ENCODE measurements at places on chromosomes 11 and 22.

DNA sequence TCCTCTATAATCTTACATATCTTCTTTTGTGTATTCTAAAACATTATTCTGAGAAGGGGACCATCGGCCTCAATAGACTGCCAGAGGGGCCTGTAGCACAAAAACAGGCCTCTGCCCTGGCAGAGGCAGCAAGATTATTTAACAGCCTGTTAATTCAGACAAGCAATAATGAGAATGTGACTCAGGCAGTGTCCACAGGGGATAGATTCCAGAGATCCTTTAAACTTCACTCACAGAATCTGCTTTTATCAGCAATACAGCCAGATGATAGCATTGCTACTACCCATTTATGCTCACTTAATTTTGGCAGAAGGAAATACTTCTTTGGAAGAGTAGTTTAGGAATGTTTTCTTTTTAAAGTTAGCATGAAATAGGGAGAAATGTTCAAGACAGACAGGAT, 44.9 kb downstream of the AAMDC start:
- DNase-seq = no peak

GRCh38 chr22:22516992-22517391, 3.1 kb downstream of the ZNF280A start:
- no peak for DNase-seq

DNA sequence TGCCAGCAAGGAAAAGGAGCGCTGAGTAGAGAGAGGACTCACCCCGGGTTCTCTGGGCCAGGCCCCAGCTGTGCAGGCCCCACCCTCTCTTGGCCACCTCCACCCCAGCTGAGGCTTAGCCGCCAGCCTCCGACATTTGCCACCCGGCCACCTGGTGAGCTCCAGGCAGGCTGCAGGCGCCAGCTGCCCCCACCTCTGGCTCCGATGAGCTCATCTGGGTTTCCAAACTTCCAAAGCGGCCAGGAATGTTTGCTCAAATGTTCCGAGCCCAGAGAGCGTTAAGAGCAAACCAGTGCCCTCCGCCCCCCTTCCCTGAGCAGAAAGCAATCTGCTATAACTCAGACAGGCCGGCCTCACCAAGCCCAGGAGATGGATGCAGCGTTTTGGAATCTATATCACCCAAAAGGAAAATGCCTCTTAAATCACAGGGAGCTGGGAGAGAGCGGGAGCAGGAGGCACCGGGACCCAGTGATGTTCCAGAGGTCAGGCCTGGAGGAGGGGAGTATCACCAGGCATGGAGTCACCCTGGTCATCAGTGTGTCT, 9.1 kb upstream of the MN1 start:
- no peak for DNase-seq

DNA sequence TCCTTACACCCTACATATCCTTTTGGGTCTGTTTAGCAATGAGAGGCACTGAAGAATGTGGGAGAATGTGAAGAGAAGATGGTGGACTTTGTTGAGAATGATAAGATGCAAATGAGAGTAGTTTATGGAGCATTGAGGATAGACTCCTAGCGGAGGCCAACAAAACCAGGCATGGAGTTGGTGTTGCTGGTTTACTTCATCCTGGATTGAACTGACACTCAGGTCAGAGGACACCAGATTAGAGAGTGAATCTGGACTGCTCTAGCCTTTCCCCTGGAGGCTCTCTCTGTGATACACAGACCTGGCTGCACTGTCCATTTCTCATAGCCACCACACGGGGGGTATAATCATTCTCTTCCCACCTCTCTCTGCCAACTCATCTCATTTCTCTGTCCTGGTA, 98.7 kb downstream of the MICAL2 start:
- DNase-seq = no peak

DNA sequence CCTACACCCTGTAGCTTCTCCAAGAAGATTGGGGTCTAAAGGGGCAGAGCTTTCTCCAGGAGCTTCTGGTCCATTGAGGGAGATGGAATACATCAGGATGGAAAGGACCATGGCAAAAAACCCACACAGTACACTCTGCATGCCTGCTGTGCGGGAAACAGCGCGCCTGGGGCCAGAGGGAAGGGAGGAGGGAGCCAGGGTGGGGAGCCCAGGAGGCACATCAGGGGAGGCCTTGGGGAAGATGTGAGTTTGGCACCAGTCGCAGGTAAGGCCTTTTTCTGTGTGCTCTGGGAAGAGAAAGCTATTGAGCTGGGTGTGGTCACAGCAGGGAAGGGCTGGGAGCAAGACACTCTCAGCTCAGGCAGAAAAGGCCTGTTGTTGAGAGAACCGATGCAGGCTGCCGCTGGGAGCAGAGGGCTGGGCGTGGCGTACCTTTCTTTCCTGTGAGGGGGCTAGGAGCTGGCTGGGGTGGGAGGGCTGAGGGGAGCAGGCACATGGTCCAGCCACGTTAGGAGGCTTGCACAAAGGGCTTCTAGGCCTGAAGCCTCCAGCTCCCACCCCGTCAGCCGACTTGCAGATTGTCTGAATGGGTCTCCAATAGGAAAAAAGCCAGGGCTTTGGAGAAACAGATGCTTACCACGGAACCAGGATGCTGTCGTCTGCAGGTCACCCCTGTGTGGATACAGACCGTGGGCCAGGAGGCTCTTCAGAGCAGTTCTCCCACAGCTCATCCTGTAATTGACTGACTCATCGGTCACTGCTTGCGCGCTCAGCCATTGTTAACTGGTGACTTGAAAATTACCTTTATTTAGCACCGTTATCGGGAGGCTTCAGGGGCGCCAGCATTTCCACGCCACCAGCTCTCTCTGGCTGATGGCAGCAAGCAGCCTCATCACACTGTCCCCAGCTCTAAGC, 237.3 kb downstream of the ST3GAL4 start:
- no peak for DNase-seq

GRCh38 chr11:5564259-5565019, 16.1 kb upstream of the OR52H1 start:
- DNase-seq = no peak

DNA sequence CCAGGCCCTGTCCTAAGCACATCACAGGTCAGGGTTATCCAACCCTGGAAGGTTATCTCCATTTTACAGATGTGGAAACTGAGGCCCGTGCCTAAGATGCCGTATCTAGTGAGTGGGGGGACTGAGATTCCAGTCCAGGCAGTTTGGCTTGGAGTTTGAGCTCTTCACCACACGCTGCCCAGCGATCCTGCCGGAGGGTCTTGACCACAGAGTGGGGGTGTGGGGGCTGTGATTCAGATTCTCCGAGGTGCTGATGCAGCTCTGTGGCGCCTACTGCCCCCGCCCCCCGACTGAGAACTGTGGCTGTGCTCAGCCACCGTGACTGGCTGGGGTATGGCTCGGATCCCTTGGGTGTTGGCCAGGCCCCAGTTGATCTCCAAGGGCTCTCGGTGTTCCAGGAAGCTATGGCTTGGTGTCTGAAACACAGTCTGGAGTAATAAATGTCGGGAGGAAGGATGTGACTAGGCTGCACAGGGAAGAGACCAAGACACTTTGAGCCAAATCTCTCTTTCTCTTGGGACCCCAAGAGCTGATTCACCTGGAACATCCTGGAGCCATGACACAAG, 60.6 kb upstream of the RASD2 start:
- no peak for DNase-seq

- DNase-seq = no peak
Observed at GRCh38 chr11:69804769-69805508, 14.3 kb downstream of the FGF3 start.

GRCh38 chr11:128598506-128599150, 11.3 kb upstream of the ETS1 start:
- no peak for DNase-seq

GRCh38 chr11:128843198-128843785, 23.8 kb downstream of the KCNJ1 start:
- DNase-seq = no peak

GRCh38 chr22:39931251-39931650, 28.9 kb upstream of the TMA7B start:
- DNase-seq = no peak

DNA sequence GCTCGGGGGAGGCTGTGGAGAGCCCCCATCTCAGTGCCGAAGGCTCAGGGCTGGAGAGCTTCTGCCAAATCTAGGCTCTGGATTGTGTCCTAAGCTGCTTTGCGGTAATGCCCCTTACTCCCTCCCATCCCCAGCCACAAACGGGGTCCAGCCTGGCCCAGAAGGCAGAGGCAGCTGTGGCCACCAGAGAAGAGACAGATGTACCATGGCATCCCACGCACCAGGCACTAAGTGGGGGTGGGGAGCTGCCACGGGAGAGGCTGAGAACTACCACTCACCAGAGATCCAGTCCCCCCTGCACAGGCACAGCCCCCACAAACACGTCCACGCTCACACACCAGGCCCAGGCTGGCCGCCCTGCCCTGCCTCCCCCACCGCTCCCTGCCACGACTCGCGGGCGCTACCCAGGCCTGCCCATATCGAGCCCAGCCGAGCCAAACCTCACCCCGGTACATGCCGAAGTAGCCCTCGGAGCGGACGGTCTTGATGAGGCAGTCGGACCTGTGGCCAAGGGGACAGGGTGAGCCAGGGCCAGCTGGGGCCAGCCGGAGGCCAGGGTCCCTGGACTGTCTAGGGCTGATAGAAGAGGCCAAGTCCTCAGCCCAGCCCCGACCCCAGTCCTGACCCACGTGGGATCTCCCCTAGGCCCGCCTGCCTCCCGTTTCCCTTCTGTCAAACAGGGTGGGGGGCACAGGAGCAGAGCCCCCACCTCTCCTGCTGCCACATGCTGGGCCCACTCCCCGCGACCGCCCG, 3.9 kb downstream of the SLC25A22 start:
- DNase-seq = no peak

DNA sequence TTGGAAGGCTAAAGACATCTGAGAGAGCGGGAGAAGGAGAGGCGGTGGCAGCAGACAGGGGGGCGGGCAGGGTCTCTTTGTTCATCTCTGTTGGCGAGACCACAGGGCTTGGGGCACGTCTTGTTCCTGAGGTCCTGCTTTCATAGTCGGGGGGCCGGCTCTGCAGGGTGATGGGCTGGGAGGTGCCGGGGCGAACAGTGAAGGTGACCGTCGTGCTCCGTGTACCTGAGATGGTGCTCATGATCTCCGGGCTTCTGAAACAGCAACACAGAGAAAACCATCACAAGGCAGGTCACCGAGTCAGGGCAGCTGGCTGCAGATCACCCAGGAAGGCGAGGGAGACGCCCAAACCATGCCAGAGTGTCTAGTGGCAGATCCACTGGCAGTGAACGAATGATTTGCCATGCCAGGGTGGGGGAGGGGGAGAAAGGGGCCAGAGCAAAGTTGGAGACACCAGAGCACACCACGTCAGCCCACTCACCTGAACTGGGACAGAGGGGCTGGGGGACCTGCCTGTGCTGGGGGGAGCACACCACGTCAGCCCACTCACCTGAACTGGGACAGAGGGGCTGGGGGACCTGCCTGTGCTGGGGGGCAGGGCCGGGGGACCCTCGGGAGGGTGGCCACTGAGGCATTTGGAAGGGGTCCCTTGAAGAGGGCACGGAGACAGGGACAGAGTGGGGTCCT, 75.0 kb downstream of the CTTN start:
- DNase-seq = no peak

DNA sequence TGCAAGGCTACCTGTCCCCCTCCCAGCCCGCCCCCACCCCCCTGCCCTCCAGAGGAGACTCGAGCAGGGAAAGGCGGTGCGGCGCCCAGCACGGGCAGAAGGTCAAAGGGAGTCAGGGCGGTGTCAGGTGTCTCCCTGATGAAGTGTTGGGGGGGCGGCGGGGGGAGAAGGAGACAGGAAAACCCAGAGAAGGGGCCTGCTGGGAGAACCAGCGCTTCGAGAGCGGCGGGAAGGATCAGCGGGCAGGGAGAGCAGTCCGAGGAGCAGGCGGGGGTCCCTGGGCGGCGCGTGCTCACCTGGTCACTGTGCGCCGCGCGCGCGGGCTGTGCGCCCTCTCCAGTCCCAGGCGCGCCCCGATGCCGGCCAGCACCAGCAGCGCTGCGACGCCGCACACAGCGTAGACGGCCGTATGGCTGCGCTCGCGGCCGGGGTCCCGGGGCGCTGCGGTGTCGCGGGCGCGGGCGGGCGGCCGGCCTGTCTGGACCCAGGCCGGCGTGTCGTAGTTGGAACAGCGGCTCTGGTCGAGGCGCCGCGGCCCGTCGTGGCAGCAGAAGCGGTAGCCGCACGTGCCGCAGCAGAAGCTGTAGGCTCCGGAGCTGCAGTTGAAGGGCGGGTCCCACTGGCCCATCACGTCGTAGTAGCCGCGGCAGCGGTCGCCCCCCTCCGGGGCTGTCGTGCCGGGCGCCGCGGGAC, 886 bp downstream of the SHISA8 start:
- no peak for DNase-seq

DNA sequence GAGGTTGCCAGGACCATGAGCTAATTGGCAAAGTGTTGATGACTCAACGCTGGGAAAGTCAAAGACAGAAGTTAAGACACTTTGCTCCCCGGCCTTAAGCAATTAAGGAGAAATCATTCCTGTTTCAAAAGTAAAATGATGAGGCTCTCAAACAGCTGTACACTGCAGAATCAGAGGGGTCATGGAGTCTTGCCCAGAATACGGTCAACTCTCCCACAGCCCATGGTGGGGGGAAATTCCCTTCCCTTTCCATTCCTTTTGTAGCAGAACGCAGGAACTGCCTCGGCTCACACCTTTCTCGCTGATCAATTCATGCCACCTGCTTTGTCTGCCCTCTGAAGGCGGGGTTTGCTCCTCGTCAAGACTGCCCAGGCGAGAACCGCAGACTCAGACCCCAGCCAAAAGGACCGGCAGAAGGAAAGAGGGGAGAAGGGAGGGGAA, 52.8 kb downstream of the MN1 start:
- DNase-seq = no peak

- DNase-seq = no peak
Observed at GRCh38 chr11:15947681-15948648, 408.4 kb downstream of the SOX6 start.

DNA sequence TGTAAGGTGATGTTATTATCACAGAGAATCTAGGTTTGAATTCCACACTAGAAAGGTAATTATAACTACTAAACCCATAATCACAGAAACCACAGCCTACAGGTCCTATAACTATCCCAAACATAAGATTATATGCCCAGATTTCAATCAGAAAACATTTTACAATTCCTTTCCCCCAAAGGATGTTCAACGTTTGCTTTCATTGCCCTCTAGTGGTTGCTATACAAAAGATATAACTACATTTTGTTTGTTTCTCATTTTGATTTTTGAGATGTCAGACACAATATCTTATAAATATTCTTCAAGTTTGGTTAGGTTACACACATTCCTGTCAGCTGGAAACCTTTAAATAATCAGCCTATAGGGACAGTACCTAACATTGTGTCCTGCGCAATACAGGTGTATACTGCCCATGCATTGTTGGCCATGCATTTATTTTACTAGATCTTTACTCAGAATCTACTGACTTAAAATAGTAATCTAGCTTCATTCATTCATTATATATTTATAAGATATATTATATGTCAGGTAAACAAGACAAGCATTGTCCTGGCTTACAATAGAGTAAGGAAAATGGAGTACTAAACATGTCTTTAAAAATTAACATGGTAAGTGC, 530.5 kb upstream of the CCDC90B start:
- no peak for DNase-seq

GRCh38 chr11:34564406-34564805, 50.8 kb upstream of the ELF5 start:
- no peak for DNase-seq

DNA sequence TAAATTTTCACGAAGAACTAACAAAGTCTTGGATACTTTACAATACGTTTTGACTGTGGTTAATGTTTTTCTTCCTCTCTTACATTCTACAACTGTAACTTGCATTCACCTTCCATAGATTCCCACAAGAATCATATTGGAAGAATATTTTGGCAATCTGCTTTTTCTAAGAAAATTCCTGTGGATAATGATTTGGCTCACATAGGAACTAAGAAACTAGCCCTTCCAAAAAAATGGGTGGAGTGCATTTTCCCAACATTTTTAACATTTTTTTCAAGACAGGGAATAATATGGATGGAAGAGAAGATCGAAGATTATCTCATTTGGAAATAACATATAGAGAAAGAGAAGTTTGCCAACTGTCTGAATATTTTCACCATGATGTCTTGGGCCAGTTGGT, 256.9 kb upstream of the POU2AF2 start:
- no peak for DNase-seq
